ENCODE measurements at places on chromosomes 2 and 18.
A peak's percentile ranks its signal among the peaks of the same experiment; 100 is the strongest.

- DNase-seq: no peak
Observed at GRCh38 chr18:9428862-9429661, 46.3 kb upstream of the RALBP1 start.

- no peak for DNase-seq
Observed at GRCh38 chr2:146451972-146452371, 1392.9 kb upstream of the ACVR2A start.

DNA sequence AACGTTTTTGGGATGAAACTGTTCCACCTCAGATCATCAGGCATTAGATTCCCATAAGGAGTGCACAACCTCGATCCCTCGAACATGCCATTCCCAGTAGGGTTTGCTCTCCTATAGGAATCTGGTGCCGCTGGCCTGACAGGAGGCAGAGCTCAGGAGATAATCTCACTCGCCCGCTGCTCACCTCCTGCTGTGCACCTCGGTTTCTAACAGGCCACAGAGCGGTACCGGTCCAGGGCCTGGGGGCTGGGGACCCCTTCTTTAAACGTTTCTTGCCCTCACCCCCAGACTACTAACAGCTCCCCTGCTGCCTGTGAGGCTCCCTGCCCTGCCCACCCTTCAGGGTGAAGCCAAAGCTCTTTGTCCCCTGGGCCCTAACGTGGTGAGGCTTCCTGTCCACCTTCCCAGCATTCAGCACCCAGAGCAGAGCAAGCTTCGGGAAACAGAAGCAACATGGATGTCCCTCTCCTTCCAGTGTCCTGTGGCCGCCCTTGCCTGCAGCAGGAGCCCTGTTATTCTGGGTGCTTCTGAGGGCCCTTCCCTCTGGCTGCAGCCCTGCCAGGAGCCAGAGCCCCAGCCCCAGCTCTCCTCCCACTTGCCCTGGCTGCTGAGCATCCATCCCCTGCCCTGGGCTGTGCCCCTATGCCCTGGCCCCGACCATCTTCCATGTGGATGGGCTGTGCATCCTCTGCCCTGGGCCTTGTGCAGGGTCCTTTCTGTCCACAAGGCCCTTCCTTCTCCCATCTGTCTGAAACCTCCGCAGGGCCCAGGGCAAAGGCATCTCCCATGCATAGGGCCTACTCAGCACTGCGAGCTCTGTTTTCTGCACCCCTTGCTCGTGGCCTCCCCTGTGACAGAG lies 140.1 kb downstream of the MBP start:
- DNase-seq: no peak

GRCh38 chr2:153222231-153223165 lies 256.1 kb downstream of the RPRM start:
- no peak for DNase-seq

DNA sequence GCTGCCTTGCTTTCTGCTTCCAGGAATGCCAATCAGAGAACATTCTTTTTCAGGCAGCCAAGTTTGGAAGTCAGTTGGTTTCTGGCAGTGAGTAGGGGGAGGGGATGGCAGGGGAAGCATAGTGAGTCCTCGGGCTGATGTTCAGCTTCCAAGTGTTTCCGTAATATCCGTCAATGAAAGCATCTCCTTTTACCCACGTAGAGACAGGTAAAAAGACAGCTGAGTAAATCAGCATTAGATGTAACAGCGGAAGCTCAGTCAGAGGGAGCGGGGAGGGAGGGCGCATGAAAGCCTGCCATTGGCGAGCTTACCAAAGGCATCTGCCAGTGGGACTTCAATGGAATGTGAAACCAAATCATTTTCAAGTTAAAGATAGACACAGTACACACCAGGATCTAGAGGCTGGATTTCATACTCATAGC lies 117.1 kb upstream of the DTNA start:
- DNase-seq: peak; percentile 12

DNA sequence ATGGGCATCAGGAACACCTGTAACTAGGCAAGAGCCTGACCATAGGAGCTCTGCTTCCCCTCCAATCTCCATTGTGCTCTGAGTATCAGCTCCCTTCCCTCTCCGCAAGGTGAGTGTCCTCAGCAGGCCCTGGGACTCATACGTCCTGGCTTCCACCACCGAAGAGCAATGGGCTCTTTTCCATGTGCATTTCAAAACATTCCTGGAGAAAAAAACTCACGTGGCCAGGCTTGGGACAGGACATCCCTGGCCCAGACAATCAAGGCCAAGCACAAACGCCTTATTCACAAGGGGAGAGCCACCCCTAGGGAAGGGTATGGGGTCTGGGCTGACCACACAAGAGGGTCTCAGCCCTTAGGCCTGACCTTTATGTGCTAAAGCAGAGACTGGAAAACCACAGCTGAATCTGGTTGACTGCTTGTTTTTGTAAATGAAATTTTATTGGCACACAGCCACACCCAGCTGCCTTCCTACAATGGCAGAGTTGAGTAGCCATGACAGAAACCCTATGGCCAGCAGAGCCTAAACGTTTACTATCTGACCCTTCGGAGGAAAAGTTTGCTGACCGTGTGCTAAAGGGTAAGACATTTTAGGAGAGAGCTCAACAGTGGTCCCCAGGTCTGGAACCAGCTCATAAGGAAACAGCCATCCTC lies 175.7 kb upstream of the ARL4C start:
- no peak for DNase-seq

- peak; percentile 11 for DNase-seq
Observed at GRCh38 chr18:27608742-27609141, 423.6 kb upstream of the CHST9 start.

DNA sequence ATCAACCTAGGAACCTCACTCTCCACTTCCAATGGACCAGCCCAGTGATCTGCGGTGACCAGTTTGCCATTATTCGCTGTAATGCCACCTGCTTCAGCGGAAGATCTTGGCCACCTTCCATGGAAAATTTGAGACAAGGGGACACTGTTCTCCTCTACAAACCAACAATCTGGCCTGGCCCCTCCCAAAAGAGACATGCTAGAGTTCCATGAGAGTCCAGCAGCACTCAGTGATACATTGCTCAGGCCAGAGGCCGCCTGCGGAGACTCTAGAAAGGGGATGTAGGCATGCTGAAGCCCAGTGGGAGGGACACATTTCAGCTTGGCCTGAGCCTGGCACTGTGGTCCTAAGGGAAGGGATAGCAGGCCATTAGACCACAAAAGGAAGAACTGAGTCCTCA lies 58.3 kb downstream of the COL6A3 start:
- DNase-seq: no peak

- DNase-seq: no peak
Observed at GRCh38 chr18:59659508-59660170, 37.6 kb downstream of the CCBE1 start.

- no peak for DNase-seq
Observed at GRCh38 chr2:10948606-10949230, 37.0 kb downstream of the KCNF1 start.

- no peak for DNase-seq
Observed at GRCh38 chr2:229141424-229142025, 129.6 kb downstream of the PID1 start.

DNA sequence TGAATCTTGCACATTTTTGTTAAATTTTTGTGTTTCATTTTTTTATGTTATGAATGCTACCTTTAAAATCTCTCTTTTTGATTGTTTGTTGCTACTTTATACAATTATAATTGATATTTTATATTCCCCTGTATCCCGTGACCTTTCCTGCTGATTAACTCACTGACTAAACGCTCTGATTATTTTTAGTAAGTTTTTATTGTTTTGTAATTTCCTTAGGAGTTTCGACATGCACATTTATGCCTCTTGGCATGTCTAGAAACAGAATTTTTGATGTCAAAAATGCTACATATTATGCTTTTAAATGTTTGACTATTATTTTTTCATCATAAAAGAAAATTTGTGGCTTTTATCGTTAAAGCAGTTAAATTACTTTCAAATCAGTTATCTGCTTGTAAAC lies 1131.6 kb upstream of the TMEFF2 start:
- DNase-seq: no peak

GRCh38 chr2:157194097-157194688 lies 63.3 kb upstream of the GALNT5 start:
- peak; percentile 65 for DNase-seq

- no peak for DNase-seq
Observed at GRCh38 chr18:71326826-71327225, 1038.0 kb downstream of the SOCS6 start.

- peak; percentile 19 for DNase-seq
Observed at GRCh38 chr2:19887510-19887909, 14.3 kb downstream of the TTC32 start.

DNA sequence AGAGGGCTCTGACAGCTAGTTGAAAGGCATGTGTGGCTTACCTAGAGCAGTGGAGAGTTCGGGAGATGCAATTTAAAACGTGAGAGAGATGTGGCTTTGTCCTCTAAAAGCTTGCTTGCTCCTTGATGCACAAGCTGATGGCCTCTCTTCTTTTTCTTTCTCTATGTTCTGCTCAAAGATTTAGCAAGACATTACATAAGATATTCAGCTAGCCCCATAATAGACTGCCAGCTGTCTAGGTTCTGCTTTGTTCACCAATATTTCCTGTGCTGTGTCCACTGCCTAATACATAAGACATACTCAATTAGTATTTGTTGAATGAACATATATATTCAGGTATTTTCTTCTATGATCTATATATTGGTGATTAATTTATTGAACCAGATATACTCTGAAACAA lies 31.1 kb downstream of the SPATS2L start:
- DNase-seq: no peak

DNA sequence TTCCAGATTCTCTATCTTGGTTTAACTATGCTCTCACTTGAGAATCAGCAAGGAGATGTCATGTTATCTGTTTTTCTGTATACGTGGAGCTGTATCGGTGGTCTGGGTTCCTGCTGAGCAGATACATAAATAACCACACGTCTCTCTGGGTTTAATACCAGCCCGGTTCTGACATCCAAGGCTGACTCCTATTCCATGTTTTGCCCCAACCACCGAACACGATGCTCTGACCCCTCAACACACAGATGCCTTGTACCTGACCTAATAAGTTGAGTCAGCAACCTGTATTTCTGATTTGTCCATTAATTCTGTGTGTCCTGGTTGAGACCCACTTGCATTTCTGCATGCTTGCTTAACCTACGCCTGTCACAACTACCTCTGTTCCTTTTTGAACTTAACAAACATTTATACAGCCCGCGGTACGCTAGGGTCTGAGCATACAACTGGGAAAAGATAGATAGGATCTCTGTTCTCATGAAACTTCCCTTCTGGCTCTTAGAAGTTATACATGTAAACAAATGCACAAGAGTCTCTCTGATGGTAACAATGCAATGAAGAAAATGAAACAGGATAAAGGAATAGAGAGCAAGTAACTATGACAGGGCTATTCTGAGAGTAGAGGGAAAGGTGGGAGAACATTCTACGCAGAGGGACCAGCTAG lies 480.4 kb downstream of the PARD3B start:
- DNase-seq: no peak

DNA sequence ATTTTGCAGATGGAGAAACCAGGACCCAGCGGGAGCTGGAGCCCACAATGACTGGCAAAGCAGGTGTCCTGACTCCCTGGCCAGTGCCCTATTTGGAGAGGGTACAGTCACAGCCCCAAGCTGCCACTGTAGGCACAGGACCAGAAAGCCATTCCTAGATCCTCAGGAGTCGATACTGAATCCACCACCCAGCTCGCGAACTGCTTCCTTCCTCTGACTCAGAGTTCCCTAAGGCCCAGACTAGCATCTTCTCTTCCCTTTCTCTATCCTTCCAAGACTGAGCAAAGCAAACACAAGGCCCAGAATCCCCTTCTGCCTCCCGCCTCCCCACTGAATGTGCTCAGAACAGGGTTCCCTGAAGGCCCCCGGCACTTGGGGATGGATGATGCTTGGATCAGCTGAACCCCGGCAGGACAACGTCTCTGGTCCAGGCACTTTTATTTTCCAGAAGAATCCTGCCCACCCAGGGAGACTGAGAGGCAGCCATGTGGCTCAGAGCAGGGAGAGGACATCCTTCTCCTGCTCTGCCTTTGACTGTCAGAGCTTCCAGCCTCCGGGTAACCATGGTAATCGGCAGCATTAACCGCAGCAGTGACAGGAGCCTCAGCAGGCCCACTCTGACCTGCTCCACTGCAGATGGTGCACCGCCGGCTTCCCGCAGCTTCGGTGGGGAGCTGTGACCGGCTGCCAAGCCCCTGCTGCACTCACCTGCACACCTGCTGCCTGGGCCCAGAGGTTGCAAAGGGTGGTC lies 34.8 kb upstream of the KLHL29 start:
- no peak for DNase-seq

- no peak for DNase-seq
Observed at GRCh38 chr18:59387687-59388565, 28.9 kb upstream of the LMAN1 start.

- DNase-seq: no peak
Observed at GRCh38 chr2:189851174-189851826, 67.0 kb downstream of the PMS1 start.

DNA sequence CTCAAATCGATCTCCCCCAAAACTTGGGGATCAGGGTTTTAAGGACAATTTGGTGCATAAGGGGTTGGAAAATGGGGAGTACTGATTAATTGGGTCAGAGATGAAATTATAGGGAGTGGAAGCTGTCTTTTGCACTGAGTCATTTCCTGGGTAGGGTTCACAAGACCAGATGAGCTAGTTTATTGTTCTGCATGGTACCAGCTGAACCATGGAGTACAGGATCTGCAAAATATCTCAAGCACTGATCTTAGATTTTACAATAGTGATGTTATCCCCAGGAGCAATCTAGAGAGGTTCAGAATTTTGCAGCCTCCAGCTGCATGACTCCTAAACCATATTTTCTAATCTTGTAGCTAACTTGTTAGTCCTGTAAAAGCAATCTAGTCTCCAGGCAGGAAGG lies 73.1 kb downstream of the CPO start:
- DNase-seq: peak; percentile 16

DNA sequence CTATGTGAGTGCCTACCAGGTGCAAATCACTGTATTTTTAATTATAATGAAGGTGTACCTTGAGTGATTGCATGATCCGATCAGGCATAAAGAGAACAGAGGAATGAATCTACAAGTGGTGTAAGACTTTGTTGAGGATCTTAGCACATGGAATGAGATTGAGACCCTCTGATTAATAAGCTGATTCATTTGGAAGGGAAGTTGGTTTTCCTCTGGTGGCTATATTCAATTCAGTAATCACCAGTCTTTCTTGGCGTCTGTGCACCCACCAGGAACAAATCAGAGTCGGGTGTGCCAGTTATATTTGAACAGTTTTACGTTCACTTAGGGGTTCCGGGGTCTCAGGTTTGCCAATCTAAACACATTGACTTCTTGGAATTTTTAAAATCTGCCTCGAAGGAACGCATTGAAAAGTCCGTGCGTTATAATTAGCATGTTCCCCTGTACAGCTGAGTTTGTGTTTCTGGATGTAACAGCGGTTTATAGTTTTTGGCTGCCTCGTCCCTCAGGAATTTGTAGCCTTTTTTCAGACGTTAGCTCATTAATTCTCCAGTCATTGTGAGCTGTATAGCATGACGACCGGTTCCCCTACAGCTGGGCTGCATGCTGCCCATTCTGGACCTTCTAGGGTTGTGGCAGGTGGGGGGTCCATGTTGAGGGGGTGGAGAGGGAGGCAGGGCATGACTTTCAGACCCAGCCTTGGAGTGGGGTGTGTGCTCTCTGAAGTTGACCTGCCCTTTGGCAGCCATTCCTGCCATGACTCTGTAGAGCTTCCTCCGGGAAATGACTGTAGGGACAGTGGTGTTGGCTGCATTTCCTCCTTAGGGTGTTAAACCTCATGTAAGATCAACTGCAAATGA lies 20.3 kb downstream of the MYO1B start:
- DNase-seq: peak; percentile 42
